NK-92 treated with Interleukin-12 subunit alpha and Interleukin-12 subunit beta, amount 100 ng/mL, for 24 hours (cell line): ENCODE measurements at places on chromosomes 2 and 18.

- DNase-seq = no peak
Measured at GRCh38 chr2:207490441-207490840, 39.3 kb upstream of the CREB1 start.

- DNase-seq = no peak
Measured at GRCh38 chr18:69866212-69866611, 81.5 kb downstream of the CD226 start.

- DNase-seq = no peak
Measured at GRCh38 chr2:152115952-152116351, 17.1 kb upstream of the CACNB4 start.

DNA sequence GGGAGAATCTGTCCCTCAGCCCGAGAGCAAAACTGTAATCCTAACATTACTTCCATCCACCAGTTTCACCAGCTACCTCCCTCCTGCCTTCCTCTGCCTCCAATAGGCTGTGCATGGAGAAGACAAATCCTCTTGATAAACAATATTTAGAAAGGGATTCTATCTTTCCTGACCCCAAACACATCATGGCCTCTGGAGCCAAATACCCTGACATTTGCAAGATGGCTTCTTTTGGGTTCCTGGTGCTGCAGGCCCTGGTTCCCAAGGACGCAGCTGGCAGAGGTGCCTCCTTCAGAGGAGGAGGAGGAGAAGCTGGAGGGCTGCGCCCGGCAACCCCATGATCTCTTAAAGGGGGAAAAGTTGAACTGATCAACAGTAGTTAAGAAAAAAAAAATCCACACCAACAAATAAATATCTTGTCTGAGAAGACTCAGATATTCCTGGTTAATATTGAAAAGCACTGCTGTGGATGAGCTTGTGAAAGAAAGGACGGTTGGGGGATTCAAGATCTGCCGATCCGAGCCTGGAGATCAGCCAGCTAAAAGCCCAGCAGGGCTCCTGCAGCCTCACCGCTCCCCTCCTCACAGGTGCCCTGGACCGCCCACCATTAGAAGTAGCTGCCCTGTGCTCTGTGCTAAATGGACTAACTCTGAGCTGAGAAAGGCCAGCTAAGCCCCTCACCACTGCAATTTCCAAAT, 116.8 kb downstream of the MSH2 start:
- DNase-seq = no peak

DNA sequence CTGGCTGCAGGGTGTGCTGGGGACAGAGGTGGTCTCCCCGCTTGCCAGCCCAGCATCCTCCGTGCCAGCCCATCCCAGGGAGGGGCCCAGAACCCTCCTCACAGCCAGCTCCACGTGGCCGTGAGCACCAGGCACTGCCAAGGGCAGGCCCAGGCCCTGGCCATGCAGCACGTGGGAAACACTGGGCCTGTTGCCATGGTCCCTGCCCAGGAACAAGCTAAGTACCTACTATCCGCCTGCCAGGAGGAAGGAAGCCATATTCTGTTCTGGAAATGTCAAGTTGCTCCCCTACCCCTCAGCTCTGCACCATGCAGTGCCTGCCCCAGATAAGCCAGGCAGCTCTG, 250.6 kb downstream of the CYP26B1 start:
- no peak for DNase-seq

- no peak for DNase-seq
Measured at GRCh38 chr2:24088821-24089359, 4.3 kb upstream of the TP53I3 start.

DNA sequence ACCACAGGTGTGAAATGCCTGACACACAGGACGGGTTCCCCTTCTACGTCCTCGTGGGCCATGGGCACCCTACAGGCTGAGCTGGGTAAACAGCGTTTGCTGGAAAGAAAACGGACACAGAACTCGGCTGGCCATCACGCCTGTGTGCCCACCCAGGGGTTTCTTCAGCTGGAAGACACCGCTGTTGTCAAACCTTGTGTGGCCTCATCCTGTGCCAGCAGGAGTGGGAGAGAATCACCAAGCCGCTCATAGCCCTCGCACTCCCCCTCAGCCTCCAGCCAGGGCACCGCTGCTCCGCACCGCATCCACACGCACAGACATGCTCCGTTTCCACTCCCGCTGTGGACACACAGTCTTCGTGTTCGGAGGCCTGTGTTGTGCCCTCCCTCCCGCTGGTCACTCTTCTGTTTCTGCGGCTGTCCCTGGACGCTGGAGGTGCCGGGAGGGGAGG, 161.4 kb downstream of the PXDN start:
- no peak for DNase-seq

GRCh38 chr18:48036641-48037421, 106.4 kb upstream of the SMAD2 start:
- DNase-seq = no peak

DNA sequence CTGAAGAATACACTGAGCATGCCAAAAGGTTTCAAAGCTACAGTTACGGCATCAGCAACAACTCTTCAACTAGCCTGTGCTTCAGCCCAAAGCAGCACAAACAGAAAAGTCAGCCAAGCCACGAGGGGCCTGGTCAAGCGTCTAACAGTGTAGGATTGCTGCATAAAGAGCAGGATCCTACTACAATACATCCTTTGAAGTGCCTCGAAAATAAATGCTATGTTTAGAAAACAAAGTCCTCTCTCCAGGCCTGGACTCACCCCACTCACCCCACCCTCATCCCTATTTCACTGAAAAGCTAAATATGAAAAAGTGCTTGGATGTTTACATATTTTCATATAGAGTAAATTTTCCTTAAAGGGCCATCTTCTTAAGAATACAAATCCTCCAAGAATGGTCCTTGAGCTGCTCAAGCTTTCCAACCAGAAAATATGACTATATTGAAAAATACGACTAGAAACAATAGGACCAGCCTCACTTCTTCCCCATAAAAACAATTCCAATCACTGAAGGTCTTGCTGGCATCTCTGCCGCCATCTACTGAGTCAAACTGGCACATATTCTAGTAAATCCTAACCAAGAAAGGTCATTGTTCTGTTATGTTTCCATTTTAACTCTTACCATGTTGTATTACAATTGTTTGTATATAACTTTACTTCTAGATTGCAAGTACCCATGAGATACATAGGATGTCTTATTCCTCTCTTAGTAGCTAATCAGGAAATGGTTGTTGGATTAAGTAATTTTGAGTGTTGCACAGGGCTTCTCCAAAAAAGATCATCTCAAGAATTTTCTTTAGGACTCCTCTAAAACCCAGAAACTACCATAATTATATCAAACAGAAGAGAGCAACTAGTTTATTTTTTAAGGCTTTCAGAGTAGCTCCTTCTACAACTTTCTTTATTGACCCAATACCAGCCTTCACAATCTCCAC, 63.6 kb downstream of the CLHC1 start:
- DNase-seq = no peak

DNA sequence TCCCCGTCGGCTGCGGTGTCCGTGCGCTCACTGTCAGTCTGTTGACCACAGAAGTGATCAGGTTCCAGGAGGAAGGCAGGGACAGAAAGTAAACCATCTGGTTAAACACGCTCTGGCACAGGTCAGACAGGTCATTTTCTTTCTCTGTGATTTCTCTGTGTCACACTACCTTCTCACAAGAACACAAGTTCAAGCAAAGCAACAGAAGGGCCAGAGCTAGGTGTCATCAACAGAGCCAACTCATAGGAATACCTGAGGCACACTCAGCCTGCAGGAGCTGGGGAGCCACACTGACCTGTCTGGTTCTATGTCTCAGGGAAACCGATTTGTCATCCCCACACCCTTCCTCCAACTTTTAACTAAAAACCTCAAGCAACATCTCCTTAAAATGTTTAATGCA, 115.1 kb upstream of the ZBTB14 start:
- DNase-seq = no peak

- no peak for DNase-seq
Measured at GRCh38 chr2:174171686-174172445, 76.5 kb downstream of the OLA1 start.

DNA sequence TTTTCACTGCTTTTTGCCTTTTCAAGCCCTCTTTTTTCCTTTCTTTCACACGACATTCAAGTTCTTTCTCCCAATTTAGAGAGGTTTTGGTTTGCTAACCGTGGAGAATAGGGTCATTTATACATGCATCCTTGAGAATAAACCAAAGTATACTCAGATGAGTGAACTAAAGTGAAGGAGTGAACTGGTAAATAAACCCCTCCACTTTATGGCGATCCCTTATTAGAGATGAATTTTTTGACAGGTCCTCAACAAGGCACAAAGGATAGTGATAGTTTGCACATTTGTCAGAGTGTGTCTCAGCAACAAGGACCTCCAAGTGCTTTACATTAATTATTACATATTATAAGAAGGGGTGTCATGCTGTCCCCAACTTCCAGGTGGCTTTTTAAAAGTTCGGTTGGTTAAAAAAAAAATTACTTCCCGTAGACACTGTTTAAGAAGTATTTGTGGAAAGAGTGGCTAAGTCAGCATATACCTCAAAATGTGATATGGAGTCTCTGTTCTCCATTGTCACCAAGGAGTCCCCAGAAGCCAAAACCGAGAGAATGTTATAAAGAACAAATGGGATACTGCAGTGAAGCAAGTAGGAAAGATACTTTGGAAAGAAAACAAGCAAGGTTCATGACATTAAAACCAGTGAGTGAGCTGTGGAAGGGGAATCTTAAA, 1.7 kb upstream of the SLC40A1 start:
- DNase-seq = no peak

- DNase-seq = no peak
Measured at GRCh38 chr2:159003555-159003954, 35.1 kb downstream of the TANC1 start.

DNA sequence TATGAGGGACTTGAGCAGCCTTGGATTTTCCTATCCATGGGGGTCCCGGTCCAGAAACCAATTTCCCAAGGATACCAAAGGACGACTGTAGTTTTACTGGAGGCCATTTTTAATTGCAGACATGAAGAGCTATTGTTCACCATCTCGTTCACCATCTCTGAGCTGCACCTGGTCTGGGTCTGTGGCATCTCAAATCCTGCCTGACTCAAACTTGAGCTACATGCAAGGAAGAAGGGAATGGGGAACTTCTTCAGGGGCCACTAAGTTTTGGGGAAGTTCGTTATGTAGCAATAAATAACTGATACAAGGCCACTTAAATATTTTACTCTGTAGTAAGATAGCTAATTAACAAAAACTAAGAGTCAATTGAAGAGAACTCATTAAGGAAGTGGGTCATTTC, 2.1 kb upstream of the SMCHD1 start:
- DNase-seq = no peak

DNA sequence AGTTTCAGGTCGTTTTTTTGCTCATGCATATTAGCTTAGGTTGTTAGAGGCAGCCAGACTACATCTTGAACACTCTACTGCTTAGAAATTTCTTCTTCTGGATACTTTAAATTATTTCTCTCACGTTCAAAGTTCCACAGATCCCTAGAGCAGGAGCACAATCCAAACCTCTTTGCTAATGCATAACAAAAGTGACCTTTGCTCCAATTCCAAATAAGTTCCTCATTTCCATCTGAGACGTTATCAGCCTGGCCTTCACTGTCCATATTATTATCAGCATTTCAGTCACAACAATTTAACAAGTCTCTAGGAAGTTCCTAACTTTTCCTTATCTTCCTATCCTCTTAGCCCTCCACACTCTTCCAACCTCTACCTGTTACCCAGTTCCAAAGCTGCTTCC, 50.4 kb upstream of the ERMN start:
- no peak for DNase-seq

DNA sequence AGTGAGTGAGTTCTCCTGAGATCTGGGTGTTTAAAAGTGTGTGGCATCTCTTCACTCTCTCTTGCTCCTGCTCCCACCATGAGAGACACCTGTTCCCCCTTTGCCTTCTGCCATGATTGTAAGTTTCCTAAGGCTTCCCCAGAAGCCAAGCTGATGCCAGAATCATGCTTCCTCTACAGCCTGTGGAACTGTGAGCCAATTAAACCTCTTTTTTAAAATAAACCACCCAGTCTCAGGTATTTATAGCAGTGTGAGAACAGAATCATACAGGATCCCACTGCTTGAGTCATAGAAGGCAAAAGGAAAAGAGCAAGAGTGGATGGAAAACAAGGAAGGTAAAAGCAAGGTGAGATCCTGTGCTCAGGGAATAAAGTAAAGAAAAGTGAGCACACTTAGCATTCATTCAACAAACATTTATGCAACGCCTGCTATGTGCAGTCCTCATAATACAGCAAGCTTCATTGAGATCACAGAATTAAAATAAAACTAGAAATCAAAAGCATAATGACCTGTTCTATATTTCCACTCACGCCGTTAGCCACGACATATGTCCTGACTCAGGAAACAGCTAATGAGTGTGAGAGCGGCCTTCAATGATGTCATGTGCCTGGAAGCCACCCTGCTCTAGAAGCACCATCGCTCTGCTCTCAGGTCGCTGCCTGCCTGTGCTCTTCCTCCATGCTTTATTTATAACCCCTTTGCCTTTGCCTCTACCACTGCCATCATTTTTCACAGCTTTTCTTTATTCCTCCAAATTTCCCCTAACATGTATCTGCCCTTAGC, 11.3 kb upstream of the COPS8 start:
- no peak for DNase-seq

DNA sequence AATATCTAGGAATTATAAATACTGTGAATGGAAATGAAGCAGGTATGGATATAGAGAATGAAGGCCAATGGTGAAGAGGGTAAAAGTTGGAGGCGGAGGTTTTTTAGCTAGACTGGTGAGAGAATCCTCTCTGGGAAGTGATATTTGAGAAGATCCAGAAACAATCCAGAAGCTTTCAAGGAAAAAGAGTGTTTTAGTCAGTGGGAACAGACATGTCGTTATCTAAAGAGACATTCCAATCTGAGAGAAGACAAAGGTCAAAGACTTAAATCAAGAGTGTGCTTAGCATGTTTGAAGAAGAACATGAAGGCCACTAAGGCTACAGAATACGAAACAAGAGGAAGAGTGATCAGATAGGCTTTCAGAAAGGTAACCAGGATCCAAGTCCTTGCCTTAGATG, 211.0 kb downstream of the MBD5 start:
- DNase-seq = no peak

GRCh38 chr18:21115519-21116411, 4.2 kb upstream of the ROCK1 start:
- DNase-seq = no peak

- no peak for DNase-seq
Measured at GRCh38 chr2:47126783-47127182, 28.3 kb downstream of the STPG4 start.

DNA sequence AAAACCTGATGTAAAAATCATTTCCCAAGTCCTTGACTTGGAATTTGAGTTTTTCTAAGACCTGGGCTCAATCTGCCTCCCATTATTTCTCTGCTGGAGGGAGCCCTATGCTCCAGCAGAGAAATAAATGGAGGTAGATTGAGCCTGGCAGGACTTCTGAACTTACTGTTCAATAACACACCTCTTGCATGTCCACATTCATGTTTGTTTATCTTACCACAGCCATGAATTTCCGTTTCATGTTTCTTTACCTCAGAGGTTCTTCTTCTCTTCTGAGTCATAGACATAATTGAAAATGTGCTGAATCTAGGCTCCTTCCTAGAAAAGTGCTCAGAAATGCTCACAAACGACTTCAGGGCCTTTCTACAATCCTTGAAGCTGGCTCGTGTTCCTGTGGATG, 170.8 kb downstream of the PMAIP1 start:
- DNase-seq = no peak

DNA sequence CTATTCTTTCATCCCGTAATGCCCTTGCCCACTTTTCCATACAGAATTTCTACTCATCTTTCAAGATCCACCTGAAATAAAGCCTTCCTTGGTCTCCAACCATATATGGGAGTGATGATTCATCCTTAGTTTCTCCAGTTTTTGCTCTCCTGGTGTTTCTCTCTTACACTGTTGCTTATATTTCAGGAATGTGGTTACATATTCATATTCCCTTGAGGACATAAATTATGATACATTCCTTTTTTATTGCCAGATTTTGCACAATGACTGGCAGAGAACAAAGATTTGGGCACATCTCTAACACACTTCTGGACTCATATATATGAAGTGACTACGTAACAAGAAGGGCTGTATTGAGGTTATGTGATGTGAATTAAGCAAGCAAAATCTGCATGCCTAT, 1573.4 kb upstream of the NXPH2 start:
- no peak for DNase-seq
